ENCODE measurements at places on chromosomes 3 and 15.

- no peak for DNase-seq
These were observed 167.7 kb downstream of the BCHE start for GRCh38 chr3:165669504-165669903.

DNA sequence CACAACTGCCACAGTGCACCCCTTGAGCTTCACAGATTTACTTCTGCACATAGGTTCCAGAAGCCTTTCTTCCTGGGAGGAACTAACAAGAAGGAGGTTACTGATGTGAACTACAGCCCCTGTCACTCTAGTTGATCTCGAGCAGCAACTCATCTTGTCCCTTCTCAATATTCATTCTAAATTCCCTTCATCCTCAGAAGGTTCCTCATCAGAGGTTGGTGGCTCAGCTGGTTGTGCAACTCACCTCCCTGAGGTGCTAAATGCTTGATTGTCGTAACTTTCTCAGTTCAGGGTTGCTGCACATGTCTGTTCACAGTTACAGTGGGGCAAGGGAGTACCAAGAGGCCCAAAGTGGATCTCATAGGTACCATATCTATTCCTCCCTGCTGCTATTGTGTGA, 5.7 kb upstream of the A4GNT start:
- DNase-seq, result no peak

DNA sequence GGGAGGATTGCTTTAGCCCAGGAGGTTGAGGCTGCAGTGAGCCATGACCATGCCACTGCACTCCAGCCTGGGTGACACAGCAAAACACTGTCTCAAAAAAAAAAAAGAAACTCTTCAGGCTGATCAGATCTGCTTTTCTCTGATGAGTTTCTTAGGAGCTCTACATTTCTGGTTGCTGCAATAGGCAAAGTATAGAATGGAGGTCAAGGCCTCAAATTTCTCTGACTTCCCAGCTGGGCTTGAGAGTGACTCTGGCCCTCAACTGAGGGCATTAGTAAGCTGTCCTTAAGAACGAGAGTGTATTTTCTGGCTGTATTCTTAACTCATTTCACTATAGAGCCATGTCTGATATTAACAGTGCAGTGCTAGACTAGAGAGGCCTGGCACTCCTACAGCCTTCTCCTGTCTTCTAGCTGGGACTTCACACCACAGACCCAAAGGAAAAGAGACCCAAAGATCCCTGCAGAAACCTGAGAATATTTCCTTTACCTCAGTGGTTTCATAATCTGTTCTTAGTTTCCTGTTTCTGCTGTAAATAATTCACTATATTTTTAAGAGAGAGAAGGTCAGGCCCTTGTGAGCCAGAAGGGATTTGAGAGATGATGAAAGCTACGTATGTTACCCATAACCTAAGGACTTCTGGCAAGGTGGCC, 2.0 kb upstream of the NR1I2 start:
- no peak for DNase-seq

DNA sequence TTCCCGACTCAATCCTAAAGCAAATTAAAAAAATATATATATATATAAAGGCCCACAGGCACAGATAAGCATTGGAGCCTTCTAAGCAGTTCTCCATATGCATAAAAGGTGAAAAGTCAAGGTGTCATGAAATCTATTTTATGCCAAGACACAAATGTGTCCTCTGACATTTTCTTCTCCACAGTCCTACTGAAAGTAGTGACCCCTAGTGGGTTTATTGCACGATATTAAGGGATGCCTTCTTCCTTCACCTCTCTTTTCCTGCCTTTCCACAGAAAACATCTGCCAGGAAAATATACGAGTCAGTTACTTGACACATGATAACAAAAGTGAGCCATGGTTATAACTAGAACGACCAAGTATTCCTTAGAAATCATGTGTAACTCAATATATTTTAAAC, 303.2 kb downstream of the TIGIT start:
- DNase-seq, result no peak

- no peak for DNase-seq
These were observed 980.4 kb downstream of the NAALADL2 start for GRCh38 chr3:175839366-175840005.

DNA sequence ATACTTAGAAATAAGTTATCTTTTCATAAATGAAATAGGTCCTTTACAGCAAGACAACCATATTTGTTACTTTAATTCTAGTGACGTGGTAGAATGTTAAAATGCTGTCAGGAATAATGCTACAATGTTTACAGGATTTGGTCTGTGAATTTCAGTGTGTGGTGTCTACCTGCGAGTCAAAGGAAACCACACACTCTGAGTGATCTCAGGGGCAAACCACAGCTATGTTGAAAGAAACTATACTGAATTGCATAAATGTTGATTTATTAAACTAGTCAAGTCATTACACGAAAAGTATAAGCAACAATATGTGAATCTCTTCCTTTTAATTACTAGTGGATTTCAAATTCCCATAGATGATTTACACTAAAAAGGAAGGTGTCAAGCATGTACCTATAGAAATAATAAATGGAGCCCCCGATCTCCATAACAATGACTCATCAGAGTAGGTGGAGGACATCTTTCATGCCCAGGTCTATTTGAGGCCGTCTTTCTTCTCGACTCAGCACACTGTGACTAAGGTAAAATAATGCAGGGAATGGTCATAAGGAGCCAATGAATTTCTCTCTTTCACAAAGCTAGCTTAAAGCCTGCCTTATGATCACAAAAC, 463.0 kb downstream of the ERC2 start:
- no peak for DNase-seq

DNA sequence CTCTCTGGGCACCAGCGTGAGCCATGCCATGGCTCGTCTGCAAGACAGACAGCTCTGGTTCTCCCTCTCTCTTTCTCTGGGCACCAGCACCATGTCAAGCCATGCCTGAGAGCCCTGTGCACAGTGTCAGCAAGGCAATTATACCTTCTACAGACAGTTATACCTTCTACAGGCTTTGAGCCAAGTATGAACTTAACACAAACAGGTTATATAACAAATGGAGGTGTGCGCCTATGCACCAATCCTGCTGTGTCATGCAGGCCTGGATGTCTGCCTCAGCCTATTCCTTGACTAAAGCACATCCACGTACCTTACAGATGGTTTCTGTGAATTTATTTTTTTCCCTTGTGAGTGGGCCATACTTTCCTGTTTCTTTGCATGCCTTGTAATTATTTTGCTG, 5.9 kb upstream of the FBXL2 start:
- DNase-seq, result no peak

GRCh38 chr3:135739779-135740178, 225.7 kb upstream of the PPP2R3A start:
- no peak for DNase-seq

DNA sequence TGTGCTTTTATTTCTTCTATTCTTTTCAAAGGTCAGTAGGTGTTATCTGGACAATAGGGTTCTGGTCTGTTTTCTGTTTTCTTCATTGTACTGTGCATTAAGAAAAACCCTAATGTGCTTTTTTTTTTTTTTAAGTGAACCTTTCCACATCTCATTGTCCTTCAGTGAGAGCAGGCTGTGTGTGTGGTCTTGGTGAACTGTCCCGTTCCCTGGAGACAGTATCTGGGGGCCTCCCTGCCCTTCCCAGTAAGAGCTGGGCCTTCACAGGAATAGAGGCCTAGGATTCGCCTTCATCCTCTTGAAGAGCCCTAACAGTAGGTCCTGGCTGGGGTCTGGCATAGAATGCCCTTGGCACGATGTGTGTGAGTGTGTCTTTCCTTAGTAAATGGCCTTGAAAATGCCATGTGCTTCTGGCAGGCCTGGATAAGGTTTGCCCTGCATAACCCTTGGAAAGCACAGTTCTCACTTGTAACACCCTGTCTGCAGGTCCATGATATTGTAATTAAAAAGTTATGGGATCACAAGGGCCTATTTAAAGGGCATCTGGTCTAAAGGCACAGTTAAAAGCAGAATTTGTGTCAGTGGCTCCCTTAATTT, 81.2 kb downstream of the IGF1R start:
- no peak for DNase-seq

DNA sequence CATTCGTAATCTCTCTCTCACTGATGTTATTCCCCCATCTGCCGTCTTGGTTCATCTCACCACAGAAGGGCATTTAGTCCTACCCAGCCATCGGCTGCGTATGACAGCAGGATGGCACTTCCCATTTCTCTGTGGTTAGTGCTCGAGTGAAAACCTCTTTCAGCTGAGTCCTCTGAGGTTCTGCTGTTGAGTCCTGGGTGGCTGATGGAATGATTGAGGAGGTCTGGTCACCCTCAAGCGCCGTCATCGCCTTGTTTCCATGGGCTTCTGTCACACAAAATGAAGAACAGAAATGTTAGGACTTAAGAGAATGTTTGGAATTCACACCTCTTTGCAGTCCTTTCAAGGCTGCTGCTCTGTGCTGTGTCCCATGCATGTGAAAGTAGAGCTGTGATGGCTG, 9.4 kb upstream of the SACM1L start:
- DNase-seq, result no peak

GRCh38 chr3:126516152-126516935, 1.2 kb downstream of the UROC1 start:
- no peak for DNase-seq

GRCh38 chr3:48997102-48997635, 7.1 kb downstream of the P4HTM start:
- no peak for DNase-seq

GRCh38 chr3:78659386-78659987, 1108.3 kb downstream of the ROBO1 start:
- no peak for DNase-seq

DNA sequence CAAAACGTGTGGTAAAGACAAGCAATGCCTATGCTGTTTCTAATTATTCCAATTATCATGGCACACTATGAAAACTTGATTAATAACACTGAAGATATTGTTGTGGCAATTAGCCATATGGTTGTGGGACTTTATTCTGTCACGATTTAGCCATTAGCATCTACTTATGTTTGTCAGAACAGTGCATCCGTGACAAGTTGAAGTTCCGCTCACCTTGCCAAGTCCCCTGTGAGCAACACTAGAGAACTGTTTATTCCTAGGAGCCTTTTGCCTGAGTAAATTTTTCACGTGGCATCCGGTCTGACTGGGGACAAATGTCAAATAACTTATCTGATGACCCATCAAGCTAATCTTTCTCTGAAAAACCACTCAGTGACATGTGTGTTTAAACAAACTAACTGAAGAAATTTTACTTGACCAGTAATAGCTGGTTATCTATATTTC, 403.3 kb downstream of the TBC1D5 start:
- no peak for DNase-seq

GRCh38 chr3:14129296-14129695, 4.4 kb downstream of the TMEM43 start:
- DNase-seq, result no peak

DNA sequence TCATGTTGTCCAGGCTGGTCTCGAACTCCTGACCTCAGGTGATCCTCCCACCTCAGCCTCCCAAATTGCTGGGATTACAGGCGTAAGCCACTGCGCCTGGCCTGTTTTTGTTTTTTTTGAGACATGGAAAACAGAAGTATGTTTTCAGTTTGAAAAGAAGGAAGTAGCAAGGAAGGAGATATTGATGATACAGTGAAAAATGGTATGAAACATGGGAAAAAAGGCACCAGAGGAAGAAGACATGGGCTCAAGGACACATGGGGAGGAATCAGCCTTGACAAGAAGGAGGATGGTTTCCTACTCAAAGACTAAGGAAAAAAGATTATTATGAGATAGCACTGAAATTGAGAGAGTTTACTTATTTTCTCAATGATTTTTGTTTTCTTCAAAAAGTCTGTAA, 30.7 kb downstream of the FMN1 start:
- no peak for DNase-seq

- DNase-seq, result no peak
These were observed 20.8 kb upstream of the FAN1 start for GRCh38 chr15:30882849-30883433.

DNA sequence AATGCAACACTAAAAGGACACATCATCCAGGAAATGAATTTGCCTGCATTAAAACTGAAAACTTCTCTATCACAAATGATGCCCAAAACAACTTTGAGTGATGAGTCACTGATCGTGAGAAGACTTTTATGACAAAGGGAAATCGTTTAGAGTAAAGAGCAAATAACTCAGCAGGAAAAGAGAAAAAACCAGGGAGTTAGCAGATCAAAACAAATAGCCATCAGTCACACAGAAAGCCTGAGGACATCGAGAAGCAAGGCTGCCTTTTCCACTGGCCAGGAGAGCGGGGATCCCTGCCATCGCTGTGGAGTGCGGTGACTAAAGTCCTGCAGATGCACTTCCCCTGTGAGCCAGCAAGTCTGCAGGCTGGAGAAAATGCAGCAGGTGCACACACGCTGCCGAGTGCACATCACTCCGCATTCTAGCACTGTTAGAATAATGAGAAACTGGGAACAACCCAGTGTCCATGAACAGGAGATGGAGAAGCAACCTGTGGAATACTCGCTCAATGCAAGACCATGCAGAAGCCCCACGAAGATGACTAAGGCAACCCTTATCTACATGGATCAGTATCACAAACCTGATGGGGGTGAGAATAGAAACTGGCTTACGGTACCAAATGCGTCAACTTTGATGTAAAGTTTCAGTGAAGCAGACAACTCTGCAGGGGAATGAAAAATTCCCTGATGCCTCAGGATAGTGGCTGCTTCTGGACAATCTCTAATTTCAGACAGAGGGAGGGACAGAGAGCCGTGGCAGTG, 86.4 kb downstream of the NSMCE3 start:
- DNase-seq, result no peak
